ENCODE measurements at places on chromosomes 4 and X.

- peak; percentile 30 for DNase-seq
Observed at GRCh38 chr4:155629183-155629825, 37.3 kb upstream of the GUCY1A1 start.

- no peak for DNase-seq
Observed at GRCh38 chr4:165861363-165861762, 11.7 kb upstream of the TLL1 start.

DNA sequence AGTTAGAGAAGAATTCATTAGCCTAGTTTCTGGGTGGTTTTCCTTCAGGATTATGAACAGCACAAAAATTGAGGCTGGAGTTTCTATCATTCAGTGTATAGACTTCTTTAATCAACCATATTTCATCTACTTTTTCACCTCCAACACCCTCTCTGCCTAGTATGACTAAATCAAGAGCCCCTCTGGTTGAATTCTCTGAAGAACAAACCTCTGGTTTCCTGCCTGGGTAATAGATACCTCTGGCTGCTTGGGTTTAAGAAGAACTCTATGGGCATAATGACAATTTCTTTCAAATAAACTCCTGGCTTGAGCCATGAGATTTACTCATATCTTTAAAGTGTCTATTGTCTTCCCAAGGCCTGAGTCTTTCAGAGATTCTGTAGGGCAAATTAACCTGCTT lies 66.5 kb downstream of the C4orf33 start:
- DNase-seq, result no peak

GRCh38 chr4:122542411-122543236 lies 78.2 kb downstream of the IL21 start:
- DNase-seq, result no peak

DNA sequence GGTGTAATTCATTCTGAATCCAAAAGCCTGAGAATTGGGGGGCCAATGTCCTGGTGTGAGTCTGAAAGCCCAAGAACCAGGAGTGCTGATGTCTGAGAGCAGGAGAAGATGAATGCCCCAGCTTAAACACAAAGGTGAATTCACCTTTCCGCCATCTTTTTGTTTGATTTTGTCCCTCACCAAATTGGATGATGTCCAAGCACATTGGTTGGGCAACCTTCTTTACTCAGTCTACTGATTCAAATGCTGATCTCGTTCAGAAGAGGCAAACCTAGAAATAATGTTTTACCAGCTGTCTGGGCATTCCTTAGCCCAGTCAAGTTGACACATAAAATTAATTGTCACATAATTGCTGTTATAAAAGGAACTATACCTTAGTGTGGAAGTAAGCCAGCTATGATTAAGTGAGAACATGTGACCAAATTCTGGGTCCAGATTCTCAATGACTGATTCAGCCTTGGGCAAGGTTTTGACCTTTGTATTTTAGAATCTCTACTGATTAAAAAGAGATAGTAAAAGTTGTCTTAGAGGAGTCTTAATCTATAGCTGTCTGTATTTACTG lies 34.5 kb upstream of the SLC4A4 start:
- no peak for DNase-seq

- no peak for DNase-seq
Observed at GRCh38 chr4:83067058-83067639, 32.2 kb downstream of the COPS4 start.

GRCh38 chr4:165096776-165097175 lies 15.9 kb downstream of the TMEM192 start:
- DNase-seq, result peak; percentile 51

DNA sequence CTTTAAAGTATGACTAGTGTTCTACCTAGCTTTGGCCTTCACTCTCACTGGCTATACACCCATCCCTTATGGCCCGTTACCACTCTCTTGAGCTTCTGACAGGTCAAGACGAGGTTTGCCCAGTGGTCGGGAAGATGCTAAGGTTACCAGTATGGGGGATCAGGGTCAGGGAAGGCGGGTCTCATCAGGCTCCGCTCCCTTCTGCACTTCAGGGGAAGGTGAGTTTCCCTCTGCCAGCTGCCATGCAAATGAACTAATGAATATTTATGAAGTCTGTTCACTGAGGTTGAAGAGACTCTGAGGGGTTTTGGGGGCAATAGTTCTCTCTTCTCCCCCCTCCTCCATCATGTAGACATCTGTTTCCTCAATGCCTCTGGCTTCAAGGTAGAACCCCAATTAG lies 6.6 kb downstream of the EFNB1 start:
- DNase-seq, result no peak

DNA sequence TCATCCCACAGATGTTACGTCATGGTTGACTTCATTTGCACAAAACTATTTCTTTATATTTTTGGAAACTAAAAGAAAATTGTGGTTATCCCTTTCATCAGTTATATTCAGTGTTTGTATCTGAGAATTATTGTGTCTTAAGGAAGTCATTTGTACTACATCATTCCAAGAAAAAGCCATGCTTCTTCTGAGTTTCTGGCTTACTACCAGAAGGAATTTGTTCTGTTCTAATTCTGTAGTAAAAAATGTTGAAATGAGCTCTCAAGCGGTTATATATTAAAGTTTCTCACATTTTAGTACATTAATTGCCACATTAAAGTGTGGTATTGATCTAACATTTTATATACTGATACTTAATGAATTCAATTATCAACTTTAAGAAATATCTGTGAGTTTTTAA lies 1844.5 kb downstream of the PCDH7 start:
- no peak for DNase-seq

DNA sequence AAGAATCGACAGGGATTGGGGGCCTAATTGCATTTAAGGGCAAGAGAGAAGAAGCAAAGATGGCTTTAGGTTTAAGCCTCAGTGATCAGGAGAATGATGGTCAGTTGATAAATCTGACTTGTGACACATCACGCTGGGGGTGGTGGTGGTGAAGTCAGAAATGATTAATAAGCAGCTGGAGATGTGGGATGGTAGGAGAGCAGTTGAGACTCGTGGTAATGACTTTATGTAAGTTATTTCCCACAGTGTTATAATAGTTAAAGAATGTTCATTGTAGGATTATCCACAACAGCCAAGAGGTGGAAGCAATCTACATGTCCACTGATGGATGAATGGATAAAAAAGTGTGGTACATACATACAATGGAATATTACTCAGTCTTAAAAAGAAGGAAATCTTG lies 178.9 kb upstream of the GPC4 start:
- DNase-seq, result no peak

Data from D341Med (cell line).